Astrocyte (in vitro differentiated cells and primary cell): ENCODE measurements at places on chromosomes 6 and 20.

- DNase-seq = no peak
Observed at GRCh38 chr20:12605751-12606150, 403.0 kb upstream of the SPTLC3 start.

- DNase-seq = no peak
Observed at GRCh38 chr6:161736326-161736725, 462.5 kb upstream of the AGPAT4 start.

GRCh38 chr6:81865712-81866111, 113.2 kb upstream of the TENT5A start:
- DNase-seq = peak; percentile 85

GRCh38 chr6:117616391-117617209, 14.3 kb upstream of the GOPC start:
- no peak for DNase-seq

DNA sequence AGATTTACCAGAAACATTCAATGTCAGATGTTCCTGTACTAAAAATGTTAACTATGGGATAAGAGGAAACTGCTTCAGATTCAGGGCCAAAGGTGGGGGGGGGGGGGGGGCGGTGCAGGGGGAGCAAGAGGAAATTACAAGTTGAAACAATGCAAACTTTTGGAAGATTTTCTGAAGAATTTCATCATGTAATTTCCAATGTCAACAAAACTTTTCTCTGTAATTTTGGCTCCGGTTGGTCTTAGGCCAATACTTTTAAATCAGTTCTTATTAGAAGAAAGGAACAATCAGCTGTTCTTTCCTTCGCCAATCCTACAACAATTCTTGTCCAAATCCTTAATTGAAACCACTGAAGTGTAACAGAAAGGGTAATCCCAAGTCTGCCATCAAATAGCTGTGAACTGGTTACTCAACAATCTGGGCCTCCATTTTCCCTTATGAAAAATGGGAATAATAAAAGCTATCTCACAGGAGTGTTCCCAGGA, 13.1 kb downstream of the UQCC1 start:
- DNase-seq = peak; percentile 42

DNA sequence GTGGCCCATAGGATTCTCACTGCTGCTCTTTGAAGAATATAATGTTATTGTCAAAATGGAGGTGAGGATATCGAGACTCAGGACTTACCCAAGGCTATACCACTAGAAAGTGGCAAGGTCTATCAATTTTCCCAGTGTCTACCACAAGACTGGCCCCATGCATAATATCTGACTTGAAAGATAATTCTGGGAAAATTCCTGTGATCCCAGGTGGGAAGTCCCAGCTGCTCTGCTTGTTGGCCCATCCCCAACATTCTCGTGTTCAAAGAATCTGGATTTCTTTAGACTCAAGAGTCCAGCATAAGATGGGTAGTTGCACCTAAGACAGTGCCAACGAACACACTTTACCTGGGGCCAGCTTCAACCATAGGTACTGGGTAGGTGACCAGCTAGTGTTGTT, 120.7 kb upstream of the DTNBP1 start:
- no peak for DNase-seq
